Erythroblast (primary cell): ENCODE measurements at places on chromosomes 11 and 22.
A peak's percentile ranks its signal among the peaks of the same experiment; 100 is the strongest.

GRCh38 chr11:6576471-6577373 lies 26.7 kb downstream of the RRP8 start:
- peak; percentile 59 for DNase-seq

DNA sequence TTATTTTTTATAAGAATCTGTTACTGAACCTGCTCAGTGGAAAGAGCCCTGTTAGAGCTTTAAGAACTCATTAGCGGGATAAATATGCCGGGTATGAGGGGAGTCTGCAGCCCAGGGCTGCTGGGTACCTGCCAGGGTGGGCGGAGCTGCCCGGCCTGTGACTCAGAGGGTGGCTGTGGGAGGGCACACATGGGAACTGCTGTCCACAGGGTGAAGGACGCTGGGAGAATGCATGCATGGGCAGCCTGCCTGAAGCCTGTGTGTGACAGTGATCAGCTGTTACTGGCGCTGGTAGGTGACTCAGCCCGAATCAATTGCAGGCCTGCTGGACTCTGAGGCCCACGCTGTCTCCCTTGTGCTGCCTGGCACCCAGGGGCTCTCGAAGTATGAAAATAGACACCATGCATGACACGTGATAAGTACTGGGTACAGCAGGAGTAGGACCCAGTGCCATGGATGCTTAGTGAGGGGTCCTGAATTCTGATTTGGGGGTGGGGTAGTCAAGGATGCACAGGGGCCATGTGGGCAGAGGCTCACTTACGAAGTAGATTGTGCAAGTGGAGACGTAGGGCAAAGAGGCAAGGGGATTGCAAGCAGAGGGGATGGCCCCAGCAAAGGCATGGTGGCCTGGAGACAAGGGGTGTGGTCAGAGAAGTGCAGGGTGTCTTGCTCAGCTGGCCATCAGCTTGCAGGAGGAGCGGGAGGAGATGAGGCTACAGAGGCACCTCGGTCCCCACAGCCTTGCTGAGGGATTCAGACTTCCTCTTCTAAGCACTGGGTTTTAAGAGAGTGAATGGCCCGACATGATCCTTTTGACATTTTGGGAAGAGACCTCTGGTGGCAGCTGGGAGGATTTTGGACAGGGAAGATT lies 36.5 kb downstream of the GRIK4 start:
- no peak for DNase-seq

GRCh38 chr11:45150943-45151342 lies 4.5 kb downstream of the PRDM11 start:
- no peak for DNase-seq

- no peak for DNase-seq
Observed at GRCh38 chr11:35427071-35427470, 7.7 kb upstream of the SLC1A2 start.

DNA sequence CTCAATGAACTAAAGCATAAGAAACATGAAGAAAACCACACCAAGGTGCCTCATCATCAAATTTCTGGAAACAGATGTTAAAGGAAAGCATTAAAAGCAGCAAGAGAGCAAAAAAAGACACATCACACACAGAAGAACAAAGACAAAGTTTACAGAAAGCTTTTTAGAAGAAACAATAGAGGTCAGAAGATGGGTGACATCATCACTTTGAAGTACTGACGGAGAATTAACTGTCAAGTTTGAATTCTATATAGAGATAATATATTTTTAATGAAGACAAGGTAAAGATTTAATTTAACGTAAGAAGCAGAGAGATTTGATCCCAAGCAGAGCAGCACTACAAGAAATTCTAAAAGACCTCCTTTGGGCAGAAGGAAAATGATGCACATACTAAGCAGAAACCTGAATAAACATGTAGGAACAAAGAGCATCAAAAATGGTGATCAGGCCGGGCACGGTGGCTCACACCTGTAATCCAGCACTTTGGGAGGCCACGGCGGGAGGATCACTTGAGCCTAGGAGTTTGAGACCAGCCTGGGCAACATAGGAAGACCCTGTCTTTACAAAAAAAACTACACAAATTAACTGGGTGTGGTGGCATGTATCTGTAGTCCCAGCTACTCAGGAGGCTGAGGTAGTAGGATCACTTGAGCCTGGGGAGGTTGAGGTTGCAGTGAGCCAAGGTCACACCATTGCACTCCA lies 63.3 kb upstream of the RTL6 start:
- DNase-seq, result no peak

- DNase-seq, result no peak
Observed at GRCh38 chr22:25797498-25798290, 55.7 kb downstream of the MYO18B start.

DNA sequence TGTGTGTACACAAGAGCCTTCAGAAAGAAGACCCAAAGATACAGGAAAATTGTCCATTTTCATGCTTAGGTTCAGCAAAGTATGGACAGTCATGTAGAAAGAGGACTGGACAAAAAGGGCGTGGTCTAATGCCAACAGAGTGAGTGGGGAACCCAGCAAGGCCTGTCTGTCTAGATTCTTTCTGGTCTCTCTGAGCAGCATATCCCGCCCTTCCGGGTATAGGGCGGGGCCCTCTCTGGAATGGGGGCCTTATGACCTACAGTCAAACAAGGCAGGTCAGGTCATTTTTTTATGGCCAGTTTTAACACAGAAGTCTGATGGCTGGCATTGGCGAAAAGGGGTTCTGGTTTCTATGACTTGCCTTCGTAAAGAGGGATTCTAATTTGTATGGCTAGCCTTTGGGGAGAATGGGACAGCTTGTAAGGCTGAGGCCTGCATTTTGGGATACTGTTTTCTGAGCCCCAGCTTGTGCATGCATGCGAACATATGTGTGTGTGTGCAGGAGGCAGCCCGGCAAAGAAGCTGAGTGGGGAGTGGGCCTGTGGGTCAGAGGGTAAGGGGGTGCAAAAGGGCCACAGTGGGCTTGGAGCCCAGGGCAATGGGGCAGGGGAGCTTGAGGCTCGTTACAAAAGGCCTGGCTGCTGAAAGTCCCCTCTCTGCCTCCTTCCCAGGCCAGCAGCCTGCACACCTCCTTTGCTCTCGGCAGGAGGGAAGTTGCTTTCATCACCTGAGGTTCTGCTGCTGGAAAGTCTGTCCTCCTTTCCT lies 130.5 kb upstream of the B3GAT1 start:
- DNase-seq, result no peak

- no peak for DNase-seq
Observed at GRCh38 chr11:68032003-68032402, 1.5 kb downstream of the NDUFS8 start.

GRCh38 chr11:40602866-40603552 lies 856.4 kb downstream of the LRRC4C start:
- no peak for DNase-seq

DNA sequence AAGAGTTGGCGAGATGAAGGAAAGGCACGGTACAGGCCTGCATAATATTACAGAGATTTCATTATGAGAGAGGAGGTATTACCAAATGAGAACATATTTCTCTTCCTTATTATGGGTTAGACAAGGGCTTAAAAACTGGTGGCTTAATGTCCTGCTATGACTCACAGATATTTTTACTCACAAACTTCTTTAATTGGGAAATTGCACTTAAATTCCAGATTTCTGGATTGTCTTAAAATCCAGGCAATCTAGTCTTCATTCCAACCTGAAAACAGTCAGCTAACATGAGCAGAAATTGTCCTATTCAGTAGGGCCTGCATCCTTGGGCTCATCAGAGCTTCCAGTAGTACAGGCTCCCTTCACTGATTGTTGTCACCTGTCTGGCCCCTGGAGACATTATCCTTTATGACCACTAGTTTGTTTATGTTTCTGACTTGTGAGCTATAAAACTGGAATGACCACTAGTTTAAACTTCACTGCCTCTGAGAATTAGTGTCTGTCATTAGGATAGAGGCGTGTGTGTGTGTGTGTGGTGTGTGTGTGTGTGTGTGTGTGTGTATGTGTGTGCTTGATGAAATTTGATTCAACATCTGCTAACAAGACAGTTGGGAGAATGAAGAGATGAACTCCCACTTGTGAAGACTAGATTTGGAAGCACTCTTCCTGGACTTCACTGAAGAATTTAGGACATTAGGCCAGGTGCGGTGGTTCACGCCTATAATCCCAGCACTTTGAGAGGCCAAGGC lies 25.1 kb downstream of the DBX1 start:
- DNase-seq, result no peak

GRCh38 chr11:14567064-14567651 lies 47.0 kb upstream of the PSMA1 start:
- no peak for DNase-seq
